ENCODE measurements at places on chromosomes 16 and 17. TPM values are rescaled to one million over a fixed set of nuclear protein-coding genes. Genes with fewer than 3 reads are reported as not detected.

- DNase-seq = no peak
- no peak overlapping the region for H3K4me3 ChIP-seq
- peaks cover 24% of the 10 kb centered on the region for H3K27me3 ChIP-seq
- H3K4me1 ChIP-seq = no peaks in the 10 kb centered on the region
- H3K27ac ChIP-seq = no peak overlapping the region
Measured at GRCh38 chr17:21532763-21533385, 156.7 kb downstream of the KCNJ12 start.

- no peaks in the 10 kb centered on the region for H3K36me3 ChIP-seq
- no peaks in the 10 kb centered on the region for H3K4me1 ChIP-seq
- H3K4me3 ChIP-seq = no peak overlapping the region
- no peak for DNase-seq
- H3K27ac ChIP-seq = no peak overlapping the region
Measured at GRCh38 chr16:88539652-88540345, 30.4 kb upstream of the ZC3H18 start.

GRCh38 chr17:65527857-65528591 lies 33.4 kb downstream of the AXIN2 start:
- no peak for DNase-seq
- no peaks in the 10 kb centered on the region for H3K27me3 ChIP-seq
- no peak overlapping the region for H3K27ac ChIP-seq
- H3K4me1 ChIP-seq = peaks cover 31% of the 10 kb centered on the region
- no peak overlapping the region for H3K4me3 ChIP-seq

The GAS7 gene
- 0.66 TPM for total RNA-seq

- DNase-seq = peak; percentile 89
- H3K27me3 ChIP-seq = no peaks in the 10 kb centered on the region
- H3K4me3 ChIP-seq = peak overlapping the region; percentile 27
- peak overlapping the region; percentile 58 for H3K27ac ChIP-seq
- H3K4me1 ChIP-seq = peaks cover 18% of the 10 kb centered on the region
Measured at GRCh38 chr17:72151565-72152386, 31.0 kb downstream of the SOX9 start.

Data from SJCRH30 (cell line).